ENCODE measurements at places on chromosomes 1 and 21. TPM values are rescaled to one million over a fixed set of nuclear protein-coding genes. Genes with fewer than 3 reads are reported as not detected.

- no peaks in the 10 kb centered on the region for H3K27me3 ChIP-seq
- no peak overlapping the region for H3K27ac ChIP-seq
- H3K4me3 ChIP-seq: no peak overlapping the region
- H3K4me1 ChIP-seq: peaks cover 21% of the 10 kb centered on the region
- no peaks in the 10 kb centered on the region for H3K36me3 ChIP-seq
Observed at GRCh38 chr1:91575909-91576519, 75.4 kb downstream of the CDC7 start.

DNA sequence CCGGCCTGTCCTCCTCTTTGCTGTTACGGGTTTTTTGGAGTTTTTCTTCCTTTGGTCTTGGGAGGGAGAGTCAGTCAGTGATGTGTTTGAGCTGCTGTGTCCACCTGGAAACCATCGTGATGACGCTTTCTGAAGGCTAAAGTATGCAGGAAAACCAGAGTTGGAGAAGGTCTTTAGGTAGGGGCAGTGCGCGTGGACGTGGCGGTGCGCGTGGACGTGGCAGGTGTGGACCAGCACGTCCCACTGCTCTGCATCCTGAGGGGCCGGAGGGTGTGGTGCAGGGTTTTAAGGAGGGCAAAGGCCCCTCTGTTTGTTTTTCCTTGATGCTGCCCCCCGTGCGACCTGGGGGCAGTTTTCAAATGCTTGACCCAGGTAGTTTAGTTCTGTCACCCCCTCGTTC, 29.9 kb downstream of the PRKCZ start:
- peaks cover 34% of the 10 kb centered on the region for H3K36me3 ChIP-seq
- no peaks in the 10 kb centered on the region for H3K4me1 ChIP-seq
- DNase-seq: no peak
- H3K27me3 ChIP-seq: no peaks in the 10 kb centered on the region
- no peak overlapping the region for H3K27ac ChIP-seq

GRCh38 chr1:232476538-232476950, 153.4 kb downstream of the SIPA1L2 start:
- peaks cover 10% of the 10 kb centered on the region for H3K27me3 ChIP-seq
- no peak overlapping the region for H3K4me3 ChIP-seq
- H3K27ac ChIP-seq: no peak overlapping the region
- no peak for DNase-seq
- H3K36me3 ChIP-seq: no peaks in the 10 kb centered on the region

- no peak for DNase-seq
- H3K4me1 ChIP-seq: peaks cover 19% of the 10 kb centered on the region
- H3K27ac ChIP-seq: no peak overlapping the region
- H3K27me3 ChIP-seq: no peaks in the 10 kb centered on the region
Observed at GRCh38 chr1:116916002-116916401, 6.3 kb downstream of the PTGFRN start.

GRCh38 chr1:153397924-153398651, 7.2 kb upstream of the S100A8 start:
- H3K27ac ChIP-seq: no peak overlapping the region
- no peak for DNase-seq
- H3K27me3 ChIP-seq: peaks cover 7% of the 10 kb centered on the region
- no peaks in the 10 kb centered on the region for H3K36me3 ChIP-seq

- no peaks in the 10 kb centered on the region for H3K36me3 ChIP-seq
- peak; percentile 26 for DNase-seq
- peaks cover 21% of the 10 kb centered on the region for H3K27me3 ChIP-seq
- H3K27ac ChIP-seq: no peak overlapping the region
- H3K4me3 ChIP-seq: no peak overlapping the region
- H3K4me1 ChIP-seq: peaks cover 38% of the 10 kb centered on the region
Observed at GRCh38 chr1:18560692-18561091, 70.0 kb upstream of the PAX7 start.

DNA sequence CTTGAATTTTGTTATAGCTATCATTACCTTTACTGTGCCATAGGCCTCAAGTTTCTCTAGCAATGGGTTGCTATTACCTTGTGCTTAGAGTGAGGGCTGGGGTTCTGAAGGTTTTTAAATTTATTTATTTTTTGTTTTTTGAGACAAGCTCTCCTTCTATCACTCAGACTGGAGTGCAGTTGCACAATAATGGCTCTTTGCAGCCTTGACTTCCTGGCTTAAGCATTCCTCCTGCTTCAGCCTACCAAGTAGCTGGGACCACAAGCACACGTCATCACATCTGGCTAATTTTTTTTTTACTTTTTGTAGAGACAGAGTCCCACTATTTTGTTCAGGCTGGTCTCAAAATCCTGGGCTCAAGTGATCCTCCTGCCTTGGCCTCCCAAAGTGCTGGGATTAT, 41.5 kb downstream of the SNX27 start:
- H3K27me3 ChIP-seq: no peaks in the 10 kb centered on the region
- no peak overlapping the region for H3K27ac ChIP-seq
- no peak for DNase-seq
- peaks cover 28% of the 10 kb centered on the region for H3K36me3 ChIP-seq

DNA sequence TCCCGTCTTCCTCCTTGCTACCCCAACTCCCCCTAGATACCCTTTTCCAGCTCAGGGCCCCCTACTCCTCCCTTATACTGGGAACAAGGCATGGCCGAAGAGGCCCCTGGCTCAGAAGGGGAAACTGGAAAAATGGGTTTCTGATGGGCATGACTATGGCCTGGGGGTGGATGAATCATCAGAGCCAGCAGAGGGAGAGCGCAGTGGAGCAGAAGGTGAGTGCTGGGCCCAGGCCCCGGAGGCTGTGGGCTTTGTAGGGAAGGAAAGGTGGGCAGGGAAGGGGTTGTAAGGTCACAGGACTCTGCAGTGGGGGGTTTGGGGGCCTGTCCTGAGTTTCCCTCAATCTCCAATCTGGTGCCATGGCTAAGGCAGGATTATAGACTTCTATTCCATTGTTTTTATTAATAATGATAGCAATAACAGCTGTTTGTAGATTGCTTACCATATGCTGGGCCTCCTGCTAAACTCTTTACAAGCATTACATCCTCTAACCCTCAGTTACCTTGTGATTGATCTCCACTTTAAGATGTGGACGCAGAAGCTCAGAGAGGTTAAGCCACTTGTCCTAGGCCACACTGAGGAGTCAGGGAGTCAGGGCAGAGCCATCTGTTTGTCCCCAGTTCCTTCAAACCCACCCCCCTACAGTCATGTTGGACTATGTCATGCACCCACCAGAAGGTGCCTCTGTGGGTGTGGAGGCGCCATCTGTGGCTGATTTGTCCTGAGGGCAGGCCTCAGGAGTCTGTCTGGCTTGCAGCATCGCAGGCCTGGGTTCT, 36.2 kb upstream of the ZNF362 start:
- peaks cover 6% of the 10 kb centered on the region for H3K4me1 ChIP-seq
- H3K27me3 ChIP-seq: peaks cover 20% of the 10 kb centered on the region
- no peak overlapping the region for H3K27ac ChIP-seq
- H3K4me3 ChIP-seq: no peak overlapping the region
- no peak for DNase-seq
- peaks cover 3% of the 10 kb centered on the region for H3K36me3 ChIP-seq

GRCh38 chr1:208332774-208333126, 88.6 kb upstream of the PLXNA2 start:
- no peak for DNase-seq
- no peaks in the 10 kb centered on the region for H3K4me1 ChIP-seq
- no peak overlapping the region for H3K27ac ChIP-seq
- H3K27me3 ChIP-seq: peaks cover 9% of the 10 kb centered on the region

DNA sequence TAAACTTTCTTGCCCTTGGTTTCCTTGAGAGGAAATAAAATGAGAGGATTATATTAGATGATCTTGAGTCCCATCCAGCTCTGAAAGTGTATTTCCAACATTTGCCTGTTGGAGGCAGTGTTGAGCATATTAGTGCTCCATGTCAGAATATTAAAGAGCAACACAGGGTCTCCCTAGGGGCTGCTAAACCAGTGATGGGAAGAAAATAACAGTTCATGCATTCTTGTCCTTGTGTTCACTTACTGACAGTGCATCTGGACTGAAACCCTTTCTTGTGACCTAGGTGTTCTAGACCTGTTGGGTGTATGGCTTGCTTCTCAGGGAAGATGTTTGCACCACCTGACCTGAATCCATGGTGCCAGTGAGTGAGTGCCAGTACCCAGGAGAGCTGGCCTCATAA, 124.7 kb upstream of the KIAA0040 start:
- peak; percentile 55 for DNase-seq
- no peak overlapping the region for H3K27ac ChIP-seq
- H3K27me3 ChIP-seq: no peaks in the 10 kb centered on the region
- peaks cover 4% of the 10 kb centered on the region for H3K4me1 ChIP-seq
- H3K36me3 ChIP-seq: no peaks in the 10 kb centered on the region

- H3K4me1 ChIP-seq: peaks cover 21% of the 10 kb centered on the region
- H3K27ac ChIP-seq: peak overlapping the region; percentile 80
- H3K36me3 ChIP-seq: 0 out of 2 replicates have a peak, but pooled peaks cover 3% of the 10 kb centered on the region
- DNase-seq: no peak
- no peak overlapping the region for H3K4me3 ChIP-seq
- peaks cover 6% of the 10 kb centered on the region for H3K27me3 ChIP-seq
Observed at GRCh38 chr21:44686843-44687561, 5.0 kb upstream of the KRTAP12-1 start.

GRCh38 chr1:28971980-28972771, 57.8 kb downstream of the EPB41 start:
- H3K27ac ChIP-seq: 0 out of 2 replicates have a peak overlapping the region, but pooled peaks have one; percentile 88
- H3K4me3 ChIP-seq: no peak overlapping the region
- H3K27me3 ChIP-seq: no peaks in the 10 kb centered on the region
- H3K36me3 ChIP-seq: no peaks in the 10 kb centered on the region

GRCh38 chr1:160460214-160460642, 59.9 kb downstream of the VANGL2 start:
- peaks cover 24% of the 10 kb centered on the region for H3K4me1 ChIP-seq
- 0 out of 2 replicates have a peak, but pooled peaks cover 2% of the 10 kb centered on the region for H3K27me3 ChIP-seq
- DNase-seq: no peak
- no peak overlapping the region for H3K27ac ChIP-seq
- H3K36me3 ChIP-seq: no peaks in the 10 kb centered on the region
- no peak overlapping the region for H3K4me3 ChIP-seq

- DNase-seq: no peak
- H3K4me3 ChIP-seq: peak overlapping the region; percentile 88
- H3K27ac ChIP-seq: peak overlapping the region; percentile 87
- H3K36me3 ChIP-seq: peaks cover 30% of the 10 kb centered on the region
- no peaks in the 10 kb centered on the region for H3K27me3 ChIP-seq
Observed at GRCh38 chr1:70220517-70221237, 503 bp upstream of the SRSF11 start.

GRCh38 chr1:21468599-21468998, 28.7 kb downstream of the NBPF3 start:
- peaks cover 15% of the 10 kb centered on the region for H3K36me3 ChIP-seq
- H3K27ac ChIP-seq: no peak overlapping the region
- DNase-seq: peak; percentile 72
- H3K4me3 ChIP-seq: no peak overlapping the region
- peaks cover 52% of the 10 kb centered on the region for H3K4me1 ChIP-seq

DNA sequence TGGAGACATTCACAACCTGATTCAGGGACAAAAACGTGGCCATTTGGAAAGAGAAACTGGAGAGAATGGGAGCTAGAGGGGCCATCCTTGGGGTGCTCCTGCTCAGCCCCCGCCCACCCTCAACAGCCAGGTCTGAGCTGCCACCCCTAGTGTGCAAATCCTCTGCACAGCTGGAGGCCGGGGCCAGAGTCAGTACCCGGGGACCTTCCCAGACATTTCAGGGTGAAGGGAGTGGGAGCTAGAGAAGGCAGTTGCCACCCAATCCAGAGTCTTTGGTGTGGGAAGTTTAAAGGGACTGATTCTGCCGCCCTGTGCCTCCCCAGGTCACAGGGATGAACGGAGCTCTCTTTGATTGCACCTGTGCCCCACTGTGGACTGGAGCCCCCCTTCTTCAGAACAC, 397.4 kb downstream of the MATN1 start:
- H3K4me1 ChIP-seq: no peaks in the 10 kb centered on the region
- no peaks in the 10 kb centered on the region for H3K36me3 ChIP-seq
- H3K27ac ChIP-seq: no peak overlapping the region
- H3K4me3 ChIP-seq: no peak overlapping the region
- H3K27me3 ChIP-seq: no peaks in the 10 kb centered on the region

DNA sequence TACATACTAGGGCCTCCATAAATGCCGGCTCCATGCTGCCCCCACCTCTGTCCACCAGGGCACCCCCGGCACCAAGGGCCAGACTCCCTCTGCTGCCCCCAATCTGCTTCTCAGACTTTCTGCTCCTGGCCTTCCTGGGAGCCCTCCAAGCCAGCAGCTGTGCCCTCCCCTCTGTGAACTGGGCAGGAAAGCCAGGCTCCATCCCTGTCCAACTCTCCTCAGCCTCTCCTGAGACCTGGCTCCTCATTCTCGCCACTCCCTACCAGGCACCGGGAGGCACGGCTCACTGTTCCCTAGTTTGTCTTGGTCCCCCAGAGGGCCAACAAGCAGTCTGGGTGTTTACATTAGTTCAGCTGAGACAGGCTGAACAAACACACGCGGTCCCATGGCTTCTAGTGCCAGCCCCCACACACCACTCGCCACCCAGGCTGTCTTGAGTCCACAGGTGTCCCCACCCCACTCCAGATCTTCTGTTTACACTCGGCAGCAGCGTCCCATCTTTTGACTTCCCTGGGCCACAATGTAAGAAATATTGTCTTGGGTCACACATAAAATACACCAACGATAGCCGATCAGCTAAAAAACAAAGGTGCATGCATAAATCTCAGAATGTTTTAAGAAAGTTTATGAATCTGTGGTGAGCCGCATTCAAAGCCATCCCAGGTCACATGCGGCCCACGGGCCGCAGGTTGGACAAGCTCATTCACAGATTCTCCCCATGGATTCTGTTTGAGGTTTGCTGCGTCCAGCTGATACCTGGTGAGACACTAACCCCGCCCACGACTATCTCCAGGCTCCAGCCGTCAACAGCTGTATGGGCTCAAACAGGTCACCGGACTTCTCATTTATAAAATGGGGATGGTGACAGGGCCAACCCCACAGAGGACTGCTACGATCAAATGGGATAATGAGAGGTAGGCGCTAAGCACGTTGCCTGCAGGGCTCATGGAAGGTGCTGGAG, 29.5 kb upstream of the ECE1 start:
- no peaks in the 10 kb centered on the region for H3K27me3 ChIP-seq
- H3K36me3 ChIP-seq: no peaks in the 10 kb centered on the region
- no peak overlapping the region for H3K4me3 ChIP-seq
- H3K27ac ChIP-seq: peak overlapping the region; percentile 54

- peak; percentile 77 for DNase-seq
- no peak overlapping the region for H3K4me3 ChIP-seq
Observed at GRCh38 chr1:41513383-41513735, 28.9 kb upstream of the EDN2 start.

GRCh38 chr1:87524021-87524754, 195.5 kb downstream of the LMO4 start:
- H3K4me1 ChIP-seq: peaks cover 5% of the 10 kb centered on the region
- H3K4me3 ChIP-seq: no peak overlapping the region

- no peak overlapping the region for H3K4me3 ChIP-seq
- no peaks in the 10 kb centered on the region for H3K27me3 ChIP-seq
- H3K27ac ChIP-seq: peak overlapping the region; percentile 47
- H3K36me3 ChIP-seq: peaks cover 73% of the 10 kb centered on the region
- H3K4me1 ChIP-seq: peaks cover 51% of the 10 kb centered on the region
Observed at GRCh38 chr1:56507925-56508522, 71.3 kb downstream of the PLPP3 start.

UTS2 gene
- total RNA-seq: not detected

KRTAP13-2 gene
- total RNA-seq: not detected

LCE1E gene
- not detected for total RNA-seq

BEND5 gene
- total RNA-seq: 4.8 TPM

C1orf56 gene
- 2.9 TPM for total RNA-seq

FAM163A gene
- total RNA-seq: 0.07 TPM

GJB3 gene
- 0.48 TPM for total RNA-seq

TMEM82 gene
- total RNA-seq: 1.4 TPM

HSD3B1 gene
- total RNA-seq: not detected

RIMS3 gene
- total RNA-seq: 19.9 TPM

KRTAP12-2 gene
- 0.25 TPM for total RNA-seq

RAVER2 gene
- 20.1 TPM for total RNA-seq

KIF14 gene
- total RNA-seq: 20.7 TPM

ANXA9 gene
- total RNA-seq: 1.6 TPM

ZFYVE9 gene
- total RNA-seq: 20.1 TPM
